ENCODE measurements at places on chromosomes 7 and 10.

- no peak for DNase-seq
Measured at GRCh38 chr7:111958896-111959295, 247.3 kb downstream of the DOCK4 start.

GRCh38 chr7:39924122-39924521, 25.9 kb upstream of the CDK13 start:
- no peak for DNase-seq

DNA sequence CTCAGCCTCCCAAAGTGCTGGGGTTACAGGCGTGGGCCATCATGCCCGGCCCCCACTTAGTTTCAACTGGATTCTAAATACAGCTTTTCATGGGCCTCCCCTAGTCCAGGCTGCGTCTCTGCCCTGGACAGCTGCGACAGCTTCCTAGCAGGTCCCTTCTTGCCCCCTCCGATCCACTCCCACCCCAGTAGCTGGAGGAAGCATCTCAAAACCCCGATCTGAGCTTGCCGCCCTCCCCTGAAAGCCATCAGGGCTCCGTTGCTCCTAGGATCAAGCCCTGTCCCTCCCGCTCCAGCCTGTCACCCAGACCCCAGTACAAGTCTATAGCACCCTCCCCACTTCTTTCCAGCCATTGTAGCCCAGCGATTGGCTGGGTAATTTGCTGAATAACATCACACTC, 64.5 kb downstream of the VWA2 start:
- DNase-seq = no peak

- peak; percentile 1 for DNase-seq
Measured at GRCh38 chr10:42551582-42552187, 86.7 kb downstream of the ZNF33B start.

GRCh38 chr7:101823596-101823995, 6.2 kb downstream of the CUX1 start:
- no peak for DNase-seq

- no peak for DNase-seq
Measured at GRCh38 chr7:29527505-29528108, 36.0 kb upstream of the PRR15 start.

DNA sequence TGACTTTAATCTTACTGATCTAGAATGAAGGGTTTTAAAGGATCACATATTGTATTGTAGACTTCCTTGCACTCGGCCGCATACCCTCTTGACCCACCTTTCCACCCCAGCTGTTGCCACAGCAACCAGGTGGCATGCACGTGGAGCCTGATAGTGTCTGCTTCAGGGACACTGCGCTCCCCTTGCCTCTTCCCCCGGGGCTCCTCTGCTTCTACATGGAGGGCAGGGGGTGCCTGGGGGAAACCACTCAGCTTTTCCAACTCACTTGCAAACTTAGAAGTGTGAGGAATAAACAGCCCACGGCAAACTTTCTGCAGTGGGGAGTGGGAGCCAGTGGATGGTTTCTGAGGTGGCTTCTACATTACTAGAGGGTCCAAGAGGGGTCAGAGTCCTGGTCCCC, 458.6 kb downstream of the PLXNA4 start:
- DNase-seq = no peak

- no peak for DNase-seq
Measured at GRCh38 chr7:158991824-158992621, 135.7 kb downstream of the DYNC2I1 start.

DNA sequence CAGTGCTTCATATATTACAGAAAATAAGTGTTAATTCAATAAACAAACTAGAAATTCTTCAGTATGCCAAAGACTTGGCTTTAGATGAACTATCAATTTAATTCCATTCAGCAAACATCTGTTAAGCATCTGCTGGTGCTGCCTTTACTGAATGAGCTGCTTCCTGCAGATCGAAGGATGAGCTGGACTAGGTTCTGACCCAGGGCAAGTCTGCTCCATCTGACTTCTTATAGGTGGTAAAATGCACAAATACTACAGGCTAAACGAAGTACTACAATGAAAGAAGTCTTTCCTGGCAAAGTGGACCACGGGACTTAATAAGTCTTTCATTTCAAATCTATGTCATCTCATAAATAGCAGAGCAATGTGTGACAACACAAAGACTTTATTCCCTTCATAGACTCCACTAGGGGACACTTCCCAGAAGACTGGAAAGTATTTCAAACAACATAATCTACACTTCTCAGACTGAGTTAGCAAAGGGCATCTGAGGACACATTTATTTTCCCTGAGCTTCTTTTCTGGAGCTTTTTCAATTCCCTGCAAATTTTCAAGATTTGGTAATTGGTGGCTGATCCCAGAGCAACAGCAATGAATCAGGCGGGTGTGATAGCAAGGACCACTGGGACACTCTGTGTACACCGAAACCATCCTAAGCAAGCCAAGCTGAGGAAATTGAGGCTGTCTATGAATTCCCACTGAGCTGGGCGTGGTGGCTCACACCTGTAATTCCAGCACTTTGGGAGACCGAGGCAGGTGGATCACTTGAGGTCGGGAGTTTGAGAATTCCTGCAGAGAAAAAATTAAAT, 108.9 kb upstream of the FRMD4A start:
- DNase-seq = peak; percentile 25

GRCh38 chr7:81584667-81585066, 185.2 kb downstream of the HGF start:
- no peak for DNase-seq

DNA sequence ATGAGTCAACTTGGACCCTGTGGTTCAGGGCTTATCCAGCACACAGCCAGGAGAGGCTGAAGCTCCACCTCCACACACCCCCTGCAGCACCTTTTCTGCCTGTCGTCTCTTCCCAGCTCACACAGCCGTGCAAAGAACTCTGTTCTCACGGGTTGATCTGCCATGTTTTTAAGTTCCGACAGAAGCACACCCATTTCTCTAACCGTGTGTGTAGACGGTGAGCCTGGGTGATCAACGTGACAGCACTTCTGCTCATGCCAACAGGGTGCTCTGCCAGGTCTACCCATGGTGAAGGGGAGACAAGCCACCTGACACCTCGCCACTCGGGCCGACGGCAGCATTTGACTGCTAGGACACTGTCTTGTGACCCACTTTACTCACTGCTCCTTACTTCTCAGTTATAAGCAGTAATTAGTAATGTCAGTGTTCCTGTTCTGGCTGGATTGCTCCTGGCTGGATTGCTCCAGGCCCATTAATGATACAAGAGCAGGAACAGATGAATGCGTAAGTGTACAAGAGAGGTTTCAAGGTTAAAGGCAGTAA, 90.5 kb downstream of the RNF216 start:
- peak; percentile 55 for DNase-seq

Measured in fibroblast of lung (primary cell).